ENCODE measurements at places on chromosomes 4 and X.

DNA sequence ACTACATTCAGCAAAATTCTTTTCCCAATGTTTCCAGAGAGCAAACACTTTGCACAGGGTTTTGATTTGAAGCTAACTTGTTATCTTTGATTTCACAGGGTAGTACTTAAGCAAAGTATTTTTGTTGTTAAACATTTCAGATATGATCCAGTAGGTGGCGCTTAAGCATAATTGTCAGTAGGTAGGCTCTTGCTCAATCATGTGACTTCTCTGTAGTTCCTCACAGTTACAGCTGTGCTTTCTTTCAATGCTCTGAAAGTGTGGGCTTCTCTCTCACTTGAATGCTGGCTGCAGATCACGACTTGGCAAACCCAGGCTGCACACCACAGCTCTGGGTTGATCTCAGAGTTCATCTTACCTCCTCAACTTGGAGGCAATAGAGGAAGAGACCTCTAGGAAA is 1016.5 kb downstream of the SH3BGRL start:
- no peak for DNase-seq

GRCh38 chr4:45939056-45939455 is 184.8 kb downstream of the GABRG1 start:
- no peak for DNase-seq

DNA sequence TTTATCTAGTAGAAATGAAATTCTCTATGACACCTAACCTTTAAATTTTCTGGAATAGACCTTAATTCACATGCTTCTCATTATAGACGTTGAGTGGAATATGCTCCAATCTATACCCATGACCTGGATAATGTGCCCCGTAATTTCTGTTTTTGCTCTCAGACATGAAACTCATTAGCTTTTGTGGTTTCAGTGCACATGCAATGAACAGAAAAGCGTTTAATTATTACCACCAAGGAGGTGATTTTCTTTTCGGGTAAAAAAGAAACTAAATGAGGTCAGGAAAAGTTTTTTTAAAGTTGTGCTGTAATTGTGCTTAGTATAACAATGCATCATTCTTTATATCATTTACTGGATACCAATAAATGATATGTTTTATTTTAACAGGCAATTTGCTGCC is 1703.9 kb upstream of the TENM3 start:
- DNase-seq: no peak

GRCh38 chr4:18242919-18243693 is 221.6 kb upstream of the LCORL start:
- DNase-seq: no peak

DNA sequence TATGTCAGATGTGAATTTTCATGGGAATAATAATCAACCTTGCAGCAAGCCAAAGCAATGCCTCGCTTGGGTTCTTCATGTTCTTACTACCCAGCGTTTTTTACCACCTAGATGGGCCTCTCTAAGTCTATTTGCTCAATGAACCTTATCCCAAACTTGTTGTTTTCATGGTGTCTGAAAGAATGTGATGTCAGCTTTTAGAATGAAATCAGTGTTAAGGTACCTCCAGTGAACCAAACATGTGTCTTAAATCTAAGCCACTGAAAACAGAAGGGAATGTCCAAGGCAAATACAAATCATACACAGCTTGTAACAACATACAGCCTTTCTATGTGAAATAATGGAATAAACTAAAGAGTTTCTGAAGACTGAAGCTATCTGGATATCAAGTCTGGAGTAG is 6.7 kb downstream of the EPGN start:
- DNase-seq: no peak

- DNase-seq: no peak
These were observed 741.3 kb downstream of the PCDH7 start for GRCh38 chr4:31461421-31461820.

GRCh38 chrX:48794340-48794910 is 7.4 kb upstream of the HDAC6 start:
- DNase-seq: no peak

GRCh38 chr4:35604252-35604651 is 640.1 kb downstream of the ARAP2 start:
- DNase-seq: no peak

DNA sequence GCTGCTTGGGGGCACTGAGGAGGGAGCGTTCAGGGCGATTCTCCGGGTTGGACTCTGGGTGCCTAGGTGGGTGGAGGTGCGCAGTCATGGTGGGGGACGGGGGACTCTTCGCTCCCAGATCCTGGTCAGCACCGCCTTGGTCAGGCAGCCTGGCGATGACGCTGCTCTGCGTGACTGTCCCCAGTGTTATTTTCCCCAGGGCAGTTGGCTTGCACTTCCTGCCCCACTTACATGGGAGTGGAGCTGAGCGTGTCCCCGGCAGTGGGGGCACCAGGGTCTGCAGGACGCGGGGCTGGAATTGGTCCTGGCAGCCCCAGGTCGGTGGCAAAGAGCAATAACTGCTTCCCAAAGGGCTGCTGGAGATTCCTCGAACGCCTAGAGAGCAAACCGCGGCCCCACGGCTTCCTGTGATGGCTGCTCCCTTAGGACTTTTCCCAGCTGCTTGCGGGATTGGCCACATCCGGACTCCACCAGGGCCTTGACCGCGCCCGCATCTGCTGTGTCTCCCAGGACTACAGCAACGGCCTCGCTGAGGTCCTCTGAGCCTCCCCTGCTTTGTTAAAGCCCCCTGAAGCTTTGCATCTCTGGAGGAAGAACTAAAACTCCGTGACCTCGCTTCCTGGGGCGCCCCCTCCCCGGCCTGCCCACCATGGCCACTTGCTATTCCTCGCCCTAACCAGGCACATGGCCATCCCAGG is 35.3 kb upstream of the GPR78 start:
- no peak for DNase-seq

DNA sequence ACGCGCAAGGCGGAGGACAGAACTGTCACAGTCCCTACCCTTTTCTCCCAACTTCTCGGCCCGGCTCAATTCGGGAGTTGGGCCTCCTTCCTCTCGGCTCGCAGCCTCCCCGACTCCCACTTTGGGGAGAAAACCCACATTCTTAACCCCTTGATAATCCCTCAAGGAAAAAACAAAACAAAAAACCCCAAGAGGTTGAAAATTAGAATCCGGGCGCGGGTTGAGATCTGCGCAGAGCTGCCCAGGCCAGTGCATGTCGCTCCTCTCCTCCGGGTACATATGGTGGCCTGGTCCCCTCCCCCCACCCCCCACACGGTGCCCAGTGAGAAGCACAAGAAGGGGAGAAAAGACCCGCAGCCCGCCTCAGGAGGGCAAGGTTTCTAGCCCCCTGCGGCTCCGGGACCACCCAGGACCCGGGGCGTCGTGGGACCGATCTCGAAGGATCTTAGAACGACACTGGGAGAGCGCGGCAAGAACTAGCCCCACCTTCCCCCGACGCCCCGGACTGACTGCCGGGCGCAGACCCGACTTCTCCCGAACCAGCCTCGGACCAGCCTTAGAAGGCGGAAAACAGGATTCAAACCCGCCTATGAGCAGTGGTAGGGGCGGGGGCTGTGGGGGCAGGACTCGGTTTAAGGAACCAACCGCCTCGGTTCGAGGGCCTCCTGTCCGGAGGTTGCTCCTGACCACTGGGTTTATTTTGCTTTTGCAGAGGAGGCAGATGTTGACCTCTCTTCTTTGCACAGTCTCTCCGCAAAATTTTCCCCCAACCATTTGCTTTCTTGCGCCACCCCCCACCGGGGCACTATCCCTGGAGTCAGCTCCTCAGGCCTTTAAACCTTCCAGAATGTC is 2.5 kb upstream of the PDGFRA start:
- no peak for DNase-seq

DNA sequence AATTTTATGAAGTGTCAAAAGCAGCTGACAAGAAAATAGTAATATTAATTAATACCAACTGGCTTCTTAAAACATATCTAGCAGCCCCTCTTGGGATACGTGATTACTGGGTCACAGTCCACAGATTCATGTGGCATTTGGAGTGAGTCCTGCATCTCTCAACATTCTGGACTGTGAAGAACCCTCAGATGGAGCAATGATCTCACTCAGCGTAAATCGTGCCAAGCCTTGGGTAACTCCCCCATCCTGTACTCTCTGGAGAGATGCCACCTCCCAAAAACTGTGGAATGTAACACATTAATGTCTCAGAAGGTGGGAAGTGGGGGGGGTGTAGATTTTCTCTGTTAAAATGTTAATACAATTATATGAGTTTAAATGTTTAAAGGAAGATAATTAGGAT is 118.2 kb upstream of the IQCM start:
- no peak for DNase-seq

GRCh38 chr4:87631668-87632067 is 18.4 kb upstream of the DMP1 start:
- DNase-seq: no peak

DNA sequence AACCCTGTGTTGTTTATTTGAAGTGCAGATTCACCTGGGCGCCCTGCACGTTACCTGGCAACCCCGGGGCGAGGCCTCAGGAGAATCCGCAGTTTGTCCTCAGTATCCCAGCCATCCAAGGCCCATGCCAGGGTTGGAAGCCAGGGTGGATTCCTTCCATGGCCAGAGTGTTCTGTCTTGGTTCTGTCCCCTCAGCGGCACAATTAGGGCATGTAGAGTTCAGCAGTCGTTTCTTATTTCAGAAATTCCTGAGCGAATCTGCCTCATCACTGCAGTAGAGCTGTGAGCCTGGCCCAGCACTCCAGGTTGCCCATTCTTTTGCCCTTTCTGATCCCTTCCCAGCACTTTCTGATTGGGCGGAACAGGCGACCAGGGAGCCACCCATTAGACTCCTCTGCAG is 29.9 kb upstream of the CLCN4 start:
- DNase-seq: no peak

DNA sequence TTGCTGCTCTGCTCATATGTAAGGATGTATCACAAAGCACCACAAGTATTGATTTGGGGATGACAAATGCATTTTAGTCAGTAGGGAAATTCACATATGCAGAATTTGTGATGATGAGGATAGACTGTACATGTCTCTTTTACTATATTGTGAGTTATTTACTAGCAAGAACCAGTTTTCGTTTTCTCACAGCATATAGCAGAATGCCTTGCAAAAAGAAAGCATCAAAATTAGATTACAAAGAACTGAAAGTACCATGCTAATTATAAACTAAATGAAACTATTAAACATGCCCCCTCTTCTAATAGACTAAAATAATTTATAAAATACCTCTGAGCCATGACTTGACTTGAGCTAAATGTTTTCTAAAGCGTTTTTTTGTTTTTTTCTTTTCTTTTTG is 20.1 kb downstream of the TNIP3 start:
- no peak for DNase-seq

- no peak for DNase-seq
These were observed 3.1 kb upstream of the OCIAD2 start for GRCh38 chr4:48909697-48910096.

GRCh38 chr4:178148106-178148505 is 705.9 kb upstream of the AGA start:
- DNase-seq: no peak

- no peak for DNase-seq
These were observed 4.4 kb downstream of the ADGRL3 start for GRCh38 chr4:61204353-61205060.

DNA sequence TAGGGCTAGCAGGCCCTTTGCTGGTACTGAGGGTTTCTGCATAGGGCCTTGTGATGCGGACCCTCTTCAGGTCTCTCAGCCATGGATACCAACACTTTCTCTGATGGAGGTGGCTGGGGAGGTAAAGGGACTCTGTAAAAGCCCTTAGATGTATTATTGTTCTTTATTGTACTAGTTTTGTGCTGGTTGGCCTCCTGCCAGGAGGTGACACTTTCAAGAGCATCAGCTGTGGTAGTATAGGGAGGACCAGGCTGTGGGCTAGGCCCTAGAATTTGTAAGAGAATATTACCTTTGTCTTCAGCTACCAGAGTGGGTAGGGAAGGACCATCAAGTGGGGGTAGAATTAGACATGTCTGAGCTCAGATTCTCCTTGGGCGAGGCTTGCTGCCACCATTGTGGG is 936.3 kb downstream of the CENPC start:
- DNase-seq: no peak

- no peak for DNase-seq
These were observed 127.1 kb upstream of the ENPEP start for GRCh38 chr4:110348711-110349383.

DNA sequence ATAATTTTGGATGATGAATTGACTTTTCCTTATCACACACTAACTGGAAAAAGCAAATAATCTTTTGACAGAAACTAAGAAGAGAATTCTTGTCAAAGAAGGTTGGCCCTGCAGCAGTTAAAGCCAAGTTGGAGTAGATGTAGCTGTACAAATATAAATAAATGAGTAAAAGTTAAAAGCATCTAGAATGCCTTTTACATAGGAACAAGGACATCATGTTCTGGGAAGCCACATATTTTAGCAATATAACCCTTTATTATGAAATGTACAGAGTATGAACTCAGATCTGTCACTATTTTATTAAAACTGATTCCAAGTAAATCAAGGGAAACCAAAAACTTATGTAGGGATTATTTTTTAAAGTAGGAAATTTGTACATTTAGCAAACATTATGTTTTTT is 269.4 kb upstream of the FAT4 start:
- DNase-seq: no peak

- no peak for DNase-seq
These were observed 83.0 kb downstream of the HTRA3 start for GRCh38 chr4:8352368-8353157.

- DNase-seq: no peak
These were observed 142.5 kb upstream of the TRAM1L1 start for GRCh38 chr4:117227925-117228324.

GRCh38 chrX:13750204-13750603 is 15.7 kb downstream of the OFD1 start:
- DNase-seq: no peak

DNA sequence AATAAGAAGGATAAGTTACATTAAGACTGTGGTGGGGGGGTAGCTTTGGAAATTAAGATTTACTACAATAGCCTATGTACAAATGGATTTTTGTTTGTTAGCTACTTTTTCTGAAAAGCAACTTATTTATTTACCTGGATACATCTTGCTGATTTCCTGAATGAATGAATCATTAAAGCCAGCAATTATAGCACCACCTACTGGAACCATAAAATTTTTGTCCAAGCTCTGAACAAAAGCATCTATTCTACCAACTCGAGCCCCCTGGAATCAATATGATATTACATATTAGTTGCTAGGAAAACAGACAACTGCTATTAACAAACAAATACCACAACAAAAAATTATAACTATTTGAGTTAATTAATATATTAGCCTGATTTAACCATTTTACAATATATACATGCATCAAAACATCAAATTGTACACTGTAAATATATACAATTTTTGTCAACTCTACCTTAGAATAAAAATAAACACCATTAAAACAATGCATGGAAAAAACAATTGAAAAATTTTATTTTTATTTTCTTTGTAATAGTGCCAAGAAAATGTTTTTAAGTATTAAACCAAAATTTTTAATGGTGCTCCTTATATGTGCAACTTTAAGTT is 15.3 kb downstream of the SEPSECS start:
- no peak for DNase-seq

DNA sequence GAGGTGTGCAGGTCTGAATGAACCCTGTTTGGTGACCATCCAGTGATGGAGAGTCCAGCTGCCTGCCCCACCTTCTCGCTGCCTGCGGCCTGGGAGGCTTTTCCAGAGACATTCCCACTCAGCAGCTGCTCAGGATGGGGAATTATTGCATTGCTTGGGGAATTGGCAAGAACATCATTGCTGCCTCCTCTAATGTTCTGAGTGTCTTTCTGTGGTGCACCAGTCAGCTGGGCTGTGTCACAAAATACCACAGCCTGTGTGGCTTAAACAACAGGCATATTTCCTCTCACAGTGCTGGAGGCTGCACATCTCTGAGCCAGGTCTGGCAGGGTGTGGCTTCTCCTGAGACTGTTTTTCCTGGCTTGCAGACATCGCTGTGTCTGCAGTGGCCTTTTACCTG is 86.8 kb upstream of the AFAP1 start:
- no peak for DNase-seq

GRCh38 chr4:42458657-42459056 is 61.4 kb downstream of the SHISA3 start:
- no peak for DNase-seq
